ENCODE measurements at places on chromosomes 1 and 21. TPM values are rescaled to one million over a fixed set of nuclear protein-coding genes. Genes with fewer than 3 reads are reported as not detected.

DNA sequence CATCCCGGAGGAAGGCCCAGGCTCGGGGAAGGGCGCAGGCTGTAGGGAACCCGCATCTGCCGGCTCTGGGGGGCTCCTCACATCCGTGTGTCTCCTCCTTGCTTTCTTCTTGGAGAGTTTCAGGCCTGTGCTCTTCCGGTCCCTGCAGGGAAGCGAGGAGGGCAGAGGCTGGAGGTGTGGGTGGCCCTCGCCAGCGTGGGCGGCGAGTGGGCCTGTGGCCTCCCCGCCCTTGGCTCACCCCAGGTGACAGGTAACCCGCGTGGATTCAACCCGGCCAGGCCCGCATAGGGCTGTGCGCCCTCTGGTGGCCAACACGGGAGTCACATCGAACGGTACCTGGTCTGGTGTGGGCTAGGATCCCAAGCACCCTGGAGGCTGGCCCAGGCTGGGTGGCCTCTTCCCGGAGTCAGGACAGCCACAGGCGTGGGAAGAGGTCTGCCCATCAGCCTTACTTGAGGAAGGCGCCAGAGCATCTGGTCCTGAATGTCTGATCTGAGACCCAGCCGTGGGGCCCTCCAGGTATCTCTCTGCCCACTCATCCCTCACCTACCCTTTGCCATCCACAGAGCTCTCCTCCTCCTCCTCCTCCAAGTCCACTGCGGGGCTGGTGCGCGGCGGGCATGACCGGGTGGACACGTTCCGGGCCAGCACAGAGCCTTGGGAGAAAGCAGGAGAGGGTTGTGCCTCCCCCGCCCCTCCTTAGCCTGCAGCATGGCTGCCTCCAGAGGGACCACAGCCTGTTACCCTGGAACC is 9.6 kb upstream of the TNFRSF25 start:
- no peaks in the 10 kb centered on the region for H3K36me3 ChIP-seq
- peak overlapping the region; percentile 61 for H3K27ac ChIP-seq
- no peak overlapping the region for H3K4me3 ChIP-seq
- H3K4me1 ChIP-seq, result no peaks in the 10 kb centered on the region
- no peaks in the 10 kb centered on the region for H3K27me3 ChIP-seq

GRCh38 chr1:69711190-69711930 is 143.6 kb downstream of the LRRC7 start:
- no peak overlapping the region for H3K27ac ChIP-seq
- DNase-seq, result no peak
- H3K4me3 ChIP-seq, result no peak overlapping the region
- no peaks in the 10 kb centered on the region for H3K4me1 ChIP-seq
- no peaks in the 10 kb centered on the region for H3K27me3 ChIP-seq
- no peaks in the 10 kb centered on the region for H3K36me3 ChIP-seq

GRCh38 chr1:225652729-225653462 is at the start of gene ENAH:
Gene ENAH (minus strand): TSS chr1:225653123. CDS start chr1:225652690, 433 bp downstream.
- H3K4me3 ChIP-seq, result peak within 1 kb of the TSS; percentile 83
- H3K36me3 ChIP-seq, result no peaks in the 10 kb centered on the region
- H3K4me1 ChIP-seq, result peaks cover 12% of the 10 kb centered on the region
- DNase-seq, result peak; percentile 24

DNA sequence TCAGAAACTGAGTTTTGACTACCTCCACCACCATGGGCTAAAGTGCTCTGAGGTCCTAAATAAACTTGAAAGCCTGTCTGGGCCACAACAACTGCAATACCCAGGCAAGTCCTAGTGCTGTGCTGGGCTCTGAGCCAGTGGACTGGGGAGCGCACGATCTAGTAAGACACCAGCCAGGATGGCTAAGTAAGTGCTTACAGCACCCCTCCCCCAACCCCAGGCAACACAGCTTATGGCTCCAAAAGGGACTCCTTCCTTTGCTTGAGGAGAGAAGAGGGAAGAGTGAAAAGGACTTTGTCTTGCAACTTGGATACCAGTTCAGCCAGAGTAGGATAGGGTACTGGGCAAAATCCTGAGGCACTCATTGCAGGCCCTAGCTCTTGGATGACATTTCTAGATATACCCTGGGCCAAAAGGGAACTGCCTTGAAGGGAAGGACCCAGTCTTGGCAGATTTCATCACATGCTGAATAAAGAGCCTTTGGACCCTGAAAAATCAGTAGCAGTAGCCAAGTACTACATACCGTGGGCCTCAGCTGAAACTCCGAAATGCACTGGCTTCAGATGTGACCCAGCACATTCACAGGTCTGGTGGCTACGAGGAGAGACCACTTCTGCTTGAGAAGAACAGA is 1.6 kb downstream of the C1orf105 start:
- no peaks in the 10 kb centered on the region for H3K4me1 ChIP-seq
- H3K4me3 ChIP-seq, result no peak overlapping the region
- no peak overlapping the region for H3K27ac ChIP-seq
- H3K36me3 ChIP-seq, result no peaks in the 10 kb centered on the region
- no peaks in the 10 kb centered on the region for H3K27me3 ChIP-seq

- no peak overlapping the region for H3K27ac ChIP-seq
- H3K27me3 ChIP-seq, result no peaks in the 10 kb centered on the region
- DNase-seq, result no peak
- no peaks in the 10 kb centered on the region for H3K4me1 ChIP-seq
- no peak overlapping the region for H3K4me3 ChIP-seq
Observed at GRCh38 chr1:219460896-219461815, 151.7 kb downstream of the ZC3H11B start.

DNA sequence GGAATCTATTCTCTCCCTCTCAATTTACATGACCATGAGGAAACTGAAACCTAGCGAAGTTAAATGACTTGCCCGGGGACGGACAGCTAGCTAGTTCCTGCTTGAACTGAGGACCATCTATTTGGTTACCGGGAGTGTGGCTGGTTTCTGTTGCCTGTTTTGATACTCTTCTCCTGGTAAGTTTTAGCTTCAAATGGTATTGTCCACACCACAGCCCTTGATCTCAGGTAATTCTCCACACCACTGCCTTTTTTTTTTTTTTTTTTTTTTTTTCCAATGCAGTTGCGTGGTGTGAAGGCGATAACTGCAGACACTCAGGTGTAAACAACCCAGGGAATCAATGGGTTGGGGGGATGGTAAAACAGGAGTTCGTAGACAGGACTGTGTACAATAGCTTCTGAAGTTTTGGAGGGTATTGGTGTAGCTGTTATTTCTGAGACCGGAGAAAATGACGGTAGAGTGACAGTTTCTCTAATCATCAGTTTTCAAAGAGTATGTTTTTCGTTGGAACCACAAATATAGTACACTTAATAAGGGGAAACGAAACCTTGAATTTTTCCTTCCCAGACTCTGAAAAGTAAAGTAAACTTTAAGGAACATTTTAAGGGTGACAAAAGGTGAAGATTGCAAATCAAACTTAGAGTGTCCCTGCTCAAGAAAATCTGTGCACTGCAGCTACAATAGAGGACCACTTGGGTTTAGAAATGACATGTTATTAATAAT is 125.3 kb upstream of the CACYBP start:
- H3K27me3 ChIP-seq, result no peaks in the 10 kb centered on the region
- H3K36me3 ChIP-seq, result no peaks in the 10 kb centered on the region
- peak overlapping the region; percentile 83 for H3K4me3 ChIP-seq

- peaks cover 1% of the 10 kb centered on the region for H3K27me3 ChIP-seq
- no peak overlapping the region for H3K4me3 ChIP-seq
- no peaks in the 10 kb centered on the region for H3K36me3 ChIP-seq
- no peak for DNase-seq
- H3K27ac ChIP-seq, result no peak overlapping the region
- H3K4me1 ChIP-seq, result no peaks in the 10 kb centered on the region
Observed at GRCh38 chr1:118773656-118774055, 214.5 kb downstream of the TBX15 start.

DNA sequence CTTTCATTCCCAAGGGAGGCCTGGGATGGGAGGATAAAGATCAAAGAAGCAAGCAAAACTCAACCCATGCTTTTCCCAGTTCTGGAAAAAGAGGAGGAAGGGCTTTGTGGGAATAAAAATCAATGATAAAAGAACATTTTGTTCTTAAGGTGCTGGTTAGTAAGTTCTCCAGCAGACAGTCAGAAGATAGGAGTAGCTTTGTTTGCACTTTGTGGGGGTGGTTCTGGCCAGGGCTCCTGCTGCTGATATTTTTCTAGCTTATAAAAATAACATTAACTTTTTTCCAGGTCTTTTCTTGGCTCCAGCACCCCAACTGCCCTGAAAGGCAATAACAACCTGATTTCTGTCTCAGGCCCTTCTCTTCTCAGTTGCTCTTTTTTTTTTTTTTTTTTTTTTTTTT is 220.0 kb downstream of the FGGY start:
- no peak overlapping the region for H3K27ac ChIP-seq
- H3K4me1 ChIP-seq, result no peaks in the 10 kb centered on the region
- no peak overlapping the region for H3K4me3 ChIP-seq
- peaks cover 16% of the 10 kb centered on the region for H3K36me3 ChIP-seq
- DNase-seq, result no peak

- H3K27me3 ChIP-seq, result peaks cover 6% of the 10 kb centered on the region
- peak; percentile 5 for DNase-seq
- H3K4me1 ChIP-seq, result peaks cover 11% of the 10 kb centered on the region
- H3K27ac ChIP-seq, result no peak overlapping the region
Observed at GRCh38 chr21:14120091-14120734, 90.5 kb downstream of the LIPI start.

- peaks cover 10% of the 10 kb centered on the region for H3K4me1 ChIP-seq
- DNase-seq, result no peak
- H3K4me3 ChIP-seq, result no peak overlapping the region
- H3K36me3 ChIP-seq, result peaks cover 7% of the 10 kb centered on the region
Observed at GRCh38 chr21:43341378-43342161, 85.4 kb downstream of the SIK1 start.

GRCh38 chr21:33036430-33037162 is 10.9 kb downstream of the OLIG2 start:
- no peaks in the 10 kb centered on the region for H3K36me3 ChIP-seq
- H3K4me1 ChIP-seq, result peaks cover 27% of the 10 kb centered on the region
- H3K27ac ChIP-seq, result peak overlapping the region; percentile 40
- H3K27me3 ChIP-seq, result peaks cover 22% of the 10 kb centered on the region

APCS gene
- not detected for polyA plus RNA-seq

C1orf167 gene
- not detected for polyA plus RNA-seq

TOMM40L gene
- 7.9 TPM for polyA plus RNA-seq

VSIG8 gene
- polyA plus RNA-seq, result not detected
